ENCODE measurements at places on chromosomes 5 and 9.

GRCh38 chr5:122434205-122434970 lies 122.4 kb downstream of the SNCAIP start:
- no peak for DNase-seq

DNA sequence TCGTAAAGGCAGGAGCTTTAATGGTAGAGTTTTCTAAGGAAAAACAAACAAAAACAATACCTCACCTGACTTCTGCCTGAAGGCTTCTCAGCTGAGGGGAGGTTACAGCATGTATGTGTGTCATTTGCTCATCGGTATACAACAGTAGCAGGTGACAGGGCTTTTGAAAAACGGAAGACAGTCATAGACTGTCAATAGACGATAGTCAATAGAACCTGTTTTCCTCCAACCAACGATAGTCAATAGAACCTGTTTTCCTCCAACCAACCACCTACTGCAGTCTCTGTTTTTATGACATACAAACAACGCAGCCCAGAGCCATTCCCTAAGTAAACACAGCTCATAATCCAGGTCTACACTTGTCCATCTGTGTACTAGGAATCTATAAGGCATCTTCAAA lies 74.6 kb downstream of the RETREG1 start:
- DNase-seq: no peak

- DNase-seq: no peak
Observed at GRCh38 chr9:124146031-124146561, 111.7 kb upstream of the NEK6 start.

DNA sequence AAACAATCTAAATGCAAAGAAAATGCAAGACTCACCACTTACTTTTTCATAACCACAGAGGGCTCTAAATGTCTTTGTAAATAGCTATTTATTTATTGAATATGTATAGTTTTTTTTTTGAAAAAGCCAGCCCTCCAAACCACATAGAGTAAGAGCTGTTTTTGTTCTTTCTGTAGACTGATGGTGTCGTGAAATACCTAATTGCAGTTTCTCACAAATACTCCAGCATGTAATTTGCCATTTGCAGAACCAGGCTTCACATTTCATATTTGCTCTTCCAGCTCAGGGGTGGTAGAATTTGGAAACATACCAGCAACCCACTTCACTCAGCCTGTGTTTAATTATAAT lies 159.8 kb downstream of the TMC1 start:
- DNase-seq: no peak

- DNase-seq: no peak
Observed at GRCh38 chr9:131262327-131263032, 13.8 kb downstream of the FAM78A start.

DNA sequence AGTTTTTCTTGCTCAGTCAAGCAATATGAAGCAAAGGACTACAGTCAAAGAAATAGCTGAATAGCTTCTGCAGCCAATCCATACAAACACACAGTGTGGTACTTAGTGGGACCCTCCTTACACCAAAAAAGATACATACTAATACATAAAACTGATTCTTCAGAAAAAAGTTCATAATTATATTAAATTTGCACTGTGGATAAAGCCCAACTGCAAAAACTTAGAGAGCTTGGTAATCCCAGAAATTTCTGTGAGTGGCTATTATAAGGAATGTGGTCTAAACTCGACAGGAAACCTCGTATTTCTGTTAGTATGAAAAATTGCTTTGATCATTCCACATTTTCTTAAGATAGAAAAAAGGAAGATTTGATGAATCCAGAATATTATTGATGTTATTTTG lies 245.4 kb downstream of the FBXL17 start:
- no peak for DNase-seq

DNA sequence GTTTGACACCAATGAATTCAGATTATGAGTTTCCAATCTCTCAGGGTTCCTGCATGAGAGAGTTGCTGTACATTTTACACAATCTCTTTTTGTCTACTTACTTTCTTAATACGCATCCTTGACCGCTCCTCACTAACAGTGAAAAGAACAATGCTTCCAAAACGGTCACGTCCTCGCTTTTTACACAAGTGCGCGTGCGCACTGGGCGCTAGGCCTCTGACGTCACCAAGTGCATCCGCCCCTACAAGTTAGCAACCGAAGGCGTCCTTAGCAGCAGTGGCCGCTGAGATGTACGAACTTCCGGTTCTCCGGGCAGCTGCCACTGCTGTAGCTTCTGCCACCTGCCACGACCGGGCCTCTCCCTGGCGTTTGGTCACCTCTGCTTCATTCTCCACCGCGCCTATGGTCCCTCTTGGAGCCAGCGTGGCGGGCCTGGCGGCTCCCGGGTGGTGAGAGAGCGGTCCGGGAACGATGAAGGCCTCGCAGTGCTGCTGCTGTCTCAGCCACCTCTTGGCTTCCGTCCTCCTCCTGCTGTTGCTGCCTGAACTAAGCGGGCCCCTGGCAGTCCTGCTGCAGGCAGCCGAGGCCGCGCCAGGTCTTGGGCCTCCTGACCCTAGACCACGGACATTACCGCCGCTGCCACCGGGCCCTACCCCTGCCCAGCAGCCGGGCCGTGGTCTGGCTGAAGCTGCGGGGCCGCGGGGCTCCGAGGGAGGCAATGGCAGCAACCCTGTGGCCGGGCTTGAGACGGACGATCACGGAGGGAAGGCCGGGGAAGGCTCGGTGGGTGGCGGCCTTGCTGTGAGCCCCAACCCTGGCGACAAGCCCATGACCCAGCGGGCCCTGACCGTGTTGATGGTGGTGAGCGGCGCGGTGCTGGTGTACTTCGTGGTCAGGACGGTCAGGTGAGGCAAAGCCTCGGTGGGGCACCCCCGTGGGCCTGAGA lies at the start of gene FAM174A:
FAM174A (plus strand) TSS at position 315 of the 946 bp plus-strand sequence; CDS start at position 472, 157 bp downstream.
- peak; percentile 85 for DNase-seq

- no peak for DNase-seq
Observed at GRCh38 chr5:58793888-58794657, 211.2 kb downstream of the RAB3C start.
